ENCODE measurements at places on chromosomes 12 and 14.

GRCh38 chr14:53180272-53181221 lies 27.4 kb upstream of the DDHD1 start:
- no peak for DNase-seq

DNA sequence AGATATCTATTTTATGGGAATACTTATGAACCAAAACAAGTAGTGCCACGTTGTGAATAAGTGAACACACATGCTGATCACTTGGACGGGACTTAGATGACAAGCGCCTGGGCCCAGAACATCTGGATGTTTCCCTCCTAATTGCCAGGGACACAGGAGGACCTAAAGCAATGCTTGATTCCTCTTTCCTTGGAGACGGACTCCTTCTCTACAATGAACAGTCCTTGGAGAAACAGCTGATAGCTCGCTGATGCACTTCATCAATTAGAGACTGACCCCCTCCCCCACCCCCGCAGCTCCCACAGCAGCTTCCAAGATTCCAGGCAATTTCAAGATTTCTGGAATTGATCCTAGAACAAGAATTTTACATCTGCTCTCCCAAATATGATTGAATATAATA lies 86.4 kb downstream of the ST8SIA1 start:
- no peak for DNase-seq

DNA sequence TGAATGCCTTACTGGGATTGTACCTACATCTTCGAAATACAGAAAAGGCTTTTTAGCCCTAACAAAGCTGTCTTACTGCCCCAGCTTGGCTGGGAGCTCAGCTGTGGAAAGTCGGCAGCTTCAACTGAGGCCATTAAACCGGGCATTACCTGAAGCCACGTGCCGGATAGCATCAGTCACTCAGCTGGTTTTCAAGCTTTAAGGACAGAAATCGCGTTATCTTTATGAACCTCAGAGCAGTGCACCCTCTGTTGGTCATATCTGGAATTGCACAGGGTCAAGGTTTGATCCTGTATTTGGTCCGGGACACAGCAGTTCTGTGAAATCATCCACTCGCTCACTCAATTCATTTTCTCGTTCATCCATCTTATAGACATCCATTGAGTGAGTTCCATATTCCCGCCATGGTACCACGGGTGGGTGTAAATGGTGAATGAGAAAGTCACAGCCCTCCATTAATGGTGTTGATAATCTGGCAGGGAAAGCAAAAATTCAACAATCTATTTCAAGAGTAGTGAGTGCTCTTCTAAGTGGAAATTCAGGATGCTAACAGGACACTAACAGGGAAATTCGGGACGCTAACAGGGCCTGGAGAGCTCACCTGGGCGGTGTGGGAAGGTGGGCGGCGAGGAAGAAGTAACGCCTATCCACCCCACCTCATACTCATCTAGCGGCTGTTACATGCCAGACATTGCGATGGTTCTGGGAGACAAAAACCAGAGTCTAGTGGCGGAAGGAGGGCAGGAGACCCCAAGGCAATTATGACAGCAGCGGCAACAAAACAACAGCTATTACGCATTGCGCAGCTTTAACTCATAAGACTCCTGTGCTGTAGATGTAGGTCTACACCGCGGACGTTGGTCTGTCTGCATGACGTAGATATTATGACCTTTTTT lies 60.6 kb upstream of the TCL1A start:
- peak; percentile 11 for DNase-seq

GRCh38 chr14:90383731-90384542 lies 12.9 kb upstream of the CALM1 start:
- no peak for DNase-seq

DNA sequence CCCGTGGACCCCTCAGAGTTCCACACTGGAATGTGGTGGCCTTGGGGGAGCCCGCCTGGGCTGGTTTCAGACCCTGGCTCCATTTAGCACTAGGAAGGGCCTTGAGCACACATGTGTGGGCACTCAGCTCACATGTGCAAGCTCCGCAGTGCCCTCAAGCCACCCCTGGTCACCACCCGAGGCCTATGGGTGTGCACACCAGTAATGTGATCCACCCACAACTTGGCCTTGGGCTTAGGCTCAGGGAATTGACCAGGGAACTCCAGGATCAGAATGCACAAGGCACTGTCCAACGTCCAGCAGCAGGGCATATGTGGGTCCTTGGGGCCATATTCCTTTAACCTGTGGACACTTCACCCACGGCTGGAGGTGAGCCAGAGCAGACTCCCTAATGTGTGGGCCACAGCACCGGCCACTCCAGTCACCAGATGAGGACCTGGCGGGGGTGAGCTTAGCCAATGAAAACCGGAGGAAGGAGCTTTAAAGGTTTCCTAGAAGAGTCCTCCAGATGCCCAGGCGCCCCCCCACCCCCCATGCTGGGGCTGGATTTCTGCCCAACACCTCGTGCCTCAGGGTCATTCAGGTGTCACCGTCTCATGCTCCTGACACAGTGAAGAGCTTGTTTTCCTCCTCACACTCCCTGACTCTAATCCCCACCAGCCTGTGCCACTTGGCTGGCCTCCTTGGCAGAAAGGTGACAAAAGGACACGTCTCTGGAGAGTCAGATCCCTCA lies 209.2 kb downstream of the ZFP36L1 start:
- DNase-seq = no peak

DNA sequence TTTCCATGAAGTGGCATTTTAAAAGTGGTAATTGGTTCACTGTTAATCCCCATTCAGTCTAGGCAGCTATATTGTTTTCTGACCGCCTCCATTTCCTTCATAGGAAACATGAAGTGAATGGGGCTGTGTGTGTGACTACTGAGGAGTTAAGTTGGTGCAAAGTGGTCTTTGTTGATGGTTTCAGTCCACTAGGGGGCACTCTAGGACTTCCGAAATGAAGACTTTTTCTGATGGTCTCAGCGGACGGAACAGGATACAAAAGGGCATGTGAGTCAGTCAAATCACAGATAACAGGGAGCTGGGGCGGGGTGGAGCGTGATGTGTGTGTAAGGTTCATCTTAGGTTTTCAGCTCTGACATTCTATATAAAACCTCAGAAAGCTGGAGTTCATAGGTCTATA lies 240.1 kb upstream of the OR4E1 start:
- peak; percentile 71 for DNase-seq

DNA sequence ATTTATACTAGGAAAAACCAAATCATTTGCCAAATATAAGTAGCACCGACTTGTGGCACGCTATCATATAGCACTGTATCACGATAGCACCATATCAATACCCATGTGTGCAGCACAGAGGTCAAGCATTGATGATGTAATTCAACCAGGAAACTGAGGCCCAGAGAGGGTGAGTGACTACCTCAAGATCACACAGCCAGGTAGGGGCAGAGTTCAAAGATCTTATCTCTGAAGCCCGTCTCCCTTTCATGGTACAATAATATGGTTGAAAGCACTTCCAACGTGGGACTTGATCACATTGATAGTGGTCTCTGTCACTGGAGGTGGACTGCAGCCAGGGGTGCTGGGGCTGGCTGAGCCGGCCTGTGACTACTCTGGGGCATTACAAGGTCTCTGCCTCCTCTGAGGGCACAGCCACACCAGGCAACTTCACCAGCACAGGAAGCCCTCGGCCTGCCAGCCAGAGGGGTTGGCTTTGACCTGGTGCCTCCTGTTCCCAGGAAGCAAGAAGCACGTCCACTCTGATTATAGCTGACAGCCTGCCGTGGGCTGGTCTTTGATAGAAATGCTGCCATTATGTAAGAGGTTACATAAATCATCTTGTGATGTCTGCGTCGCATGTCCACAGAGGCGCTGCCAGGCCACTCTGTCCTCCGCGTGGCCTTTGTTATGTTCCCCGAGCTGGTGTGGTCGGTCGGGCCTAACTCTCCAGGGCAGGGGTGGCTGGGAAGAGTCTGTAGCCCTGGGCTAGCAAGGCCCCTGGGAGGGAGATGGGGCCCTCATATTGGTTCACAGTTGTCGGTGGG lies 5.9 kb upstream of the FAM181A start:
- no peak for DNase-seq

GRCh38 chr12:2387103-2387834 lies 334.5 kb downstream of the CACNA1C start:
- DNase-seq = no peak

DNA sequence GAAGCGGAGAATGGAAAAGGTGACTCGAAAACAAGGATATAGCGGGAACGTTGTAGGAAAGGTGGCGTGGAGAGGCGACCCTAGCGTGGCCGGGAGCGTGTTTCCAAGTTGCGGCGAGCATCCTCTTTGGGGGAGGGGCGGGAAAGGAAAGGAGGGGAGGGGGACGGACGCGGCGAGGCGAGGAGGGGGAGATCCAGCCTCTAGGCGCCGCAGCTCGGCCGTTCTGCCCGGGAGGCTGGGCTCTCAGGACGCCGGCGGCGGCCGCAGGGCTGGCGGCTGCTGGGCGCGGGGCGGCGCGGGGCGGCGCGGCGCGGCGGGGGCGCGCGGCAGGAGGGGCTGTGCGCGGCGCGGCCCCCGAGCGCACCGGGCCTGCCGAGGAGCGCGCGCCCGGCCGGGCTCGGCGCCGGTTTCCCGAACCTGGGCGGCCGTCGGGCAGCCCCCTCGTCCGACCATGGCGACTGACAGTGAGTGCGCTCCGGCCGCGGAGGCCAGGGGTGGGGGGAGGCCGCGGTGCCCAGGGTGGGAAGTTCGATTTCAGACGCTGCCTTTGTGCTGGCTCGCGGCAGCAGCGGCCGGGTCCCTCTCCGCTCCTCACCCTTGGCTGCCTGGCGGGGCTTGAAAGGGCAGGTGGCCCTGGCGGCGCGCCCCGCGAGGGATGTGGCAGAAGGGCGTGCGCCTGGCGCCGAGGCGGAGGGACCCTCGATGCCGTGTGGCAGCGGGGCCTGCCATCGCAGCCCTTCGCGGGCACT lies 50.3 kb downstream of the SNAPC1 start:
- no peak for DNase-seq

GRCh38 chr14:64879635-64880220 lies at the start of gene SPTB:
Gene SPTB (minus strand): TSS chr14:64879907. CDS start chr14:64823094, 56,813 bp downstream.
- no peak for DNase-seq

- DNase-seq = no peak
Measured at GRCh38 chr12:71848212-71848611, 8.7 kb downstream of the TBC1D15 start.

DNA sequence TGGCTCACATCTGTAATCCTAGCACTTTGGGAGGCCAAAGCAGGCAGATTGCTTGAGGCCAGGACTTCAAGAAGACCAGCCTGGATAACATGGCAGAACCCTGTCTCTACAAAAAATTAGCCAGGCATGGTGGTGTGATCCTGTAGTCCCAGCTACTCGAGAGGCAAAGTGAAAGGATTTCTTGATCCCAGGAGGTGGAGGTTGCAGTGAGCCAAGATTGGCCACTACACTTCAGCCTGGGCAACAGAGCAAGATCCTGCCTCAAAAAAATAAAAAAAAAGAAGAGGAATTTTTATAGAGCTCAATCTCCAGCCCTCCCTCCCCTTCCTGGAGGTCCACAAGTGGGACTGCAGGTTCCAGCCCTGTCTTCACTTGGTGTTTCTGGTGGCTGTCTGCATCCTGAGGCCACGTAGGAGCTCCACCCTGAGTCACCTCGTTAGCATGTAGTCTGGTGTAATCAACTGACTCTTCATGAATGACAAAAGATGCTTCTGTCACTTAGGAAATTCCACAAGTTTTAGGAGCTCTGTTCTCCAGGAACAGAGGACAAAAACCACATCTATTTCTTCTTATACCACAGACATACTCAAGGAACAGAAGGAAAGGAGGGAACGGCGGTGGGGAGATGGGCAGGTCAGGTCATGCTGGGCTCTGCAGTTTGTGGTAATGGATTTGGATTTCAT lies 16.2 kb downstream of the CCDC62 start:
- DNase-seq = no peak

DNA sequence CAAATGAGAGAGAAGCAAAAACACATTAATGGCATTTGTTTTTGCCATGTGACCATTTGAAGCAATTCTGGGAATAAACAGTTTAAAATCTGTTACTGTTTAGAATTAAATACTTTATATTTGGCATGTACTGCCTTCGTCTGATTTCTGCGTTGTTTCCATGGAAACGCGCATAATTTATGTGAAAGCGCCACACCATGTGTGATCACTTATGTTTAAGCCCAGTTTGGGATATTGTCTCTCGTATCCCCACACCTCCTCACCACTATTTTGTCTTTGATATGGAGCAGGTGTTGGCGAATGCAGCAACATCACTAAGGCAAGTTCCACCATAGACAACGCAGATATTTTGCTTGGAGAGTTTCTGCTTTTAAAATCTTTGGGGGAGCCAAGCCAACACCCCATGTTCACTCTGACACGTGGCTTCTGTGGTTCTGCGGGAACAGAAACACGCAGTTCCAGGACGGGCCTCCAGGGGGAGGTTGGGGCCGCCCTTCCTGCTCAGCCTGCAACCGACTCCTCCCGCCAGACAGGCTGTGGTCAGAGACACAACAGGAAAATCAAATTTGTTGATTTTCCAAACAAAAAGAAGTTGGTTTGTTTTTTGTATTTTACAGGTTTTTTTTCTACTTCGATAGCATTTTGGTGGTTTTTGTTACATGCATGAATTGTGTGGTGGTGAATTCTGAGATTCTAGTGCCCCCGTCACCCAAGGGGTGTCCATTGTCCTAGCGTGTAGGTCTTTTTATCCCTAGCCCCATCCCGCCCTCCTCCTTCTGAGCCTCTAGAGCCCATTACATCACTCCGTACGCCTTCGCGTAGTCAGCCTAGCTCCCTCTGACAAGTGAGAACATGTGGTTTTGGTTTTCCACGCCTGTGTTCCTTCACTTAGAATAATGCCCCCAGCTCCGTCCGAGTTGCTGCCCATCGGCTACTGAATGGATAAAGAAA lies 101.9 kb upstream of the SFSWAP start:
- peak; percentile 55 for DNase-seq

DNA sequence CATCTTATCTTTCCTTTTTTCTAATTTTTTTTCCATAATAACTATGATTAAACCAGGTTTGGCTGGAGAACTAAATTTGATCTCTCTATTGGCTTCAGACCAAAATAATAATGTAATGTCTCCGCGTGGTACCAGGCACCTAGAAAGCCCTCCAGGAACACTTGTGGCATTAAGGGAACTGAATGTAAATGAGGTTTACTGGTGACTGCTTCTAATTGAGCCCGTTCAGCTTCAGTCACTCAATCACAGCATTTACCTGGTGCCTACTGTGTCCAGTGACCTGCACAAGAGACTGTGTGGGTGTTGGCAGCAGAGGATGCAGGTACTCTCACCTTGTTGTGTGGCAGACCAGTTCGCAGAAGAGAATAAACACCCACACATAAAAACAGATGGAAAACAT lies 302.5 kb downstream of the DPF3 start:
- DNase-seq = no peak

DNA sequence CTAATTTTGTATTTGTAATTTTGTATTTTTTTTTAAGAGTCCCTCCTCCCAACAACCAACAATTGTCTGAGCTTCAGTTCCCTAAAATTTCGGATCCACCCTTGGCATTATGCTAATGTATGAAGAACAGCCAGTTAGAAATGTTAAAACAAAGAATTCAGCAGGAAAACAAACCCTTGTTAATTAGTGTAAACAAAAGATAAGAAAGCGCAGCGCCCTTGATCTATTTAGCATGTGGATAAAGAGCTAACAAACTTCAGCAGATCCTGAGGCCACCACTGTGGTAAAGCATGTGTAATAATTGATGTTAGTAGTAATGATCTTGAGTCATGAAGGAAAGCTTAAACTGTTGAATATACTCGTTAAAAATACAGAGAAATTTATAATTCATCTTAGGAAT lies 199.8 kb downstream of the TMX1 start:
- no peak for DNase-seq
